ENCODE measurements at places on chromosomes 13 and 19.

- no peak for DNase-seq
Observed at GRCh38 chr19:45911291-45911690, 3.3 kb downstream of the NANOS2 start.

- no peak for DNase-seq
Observed at GRCh38 chr13:75305059-75305458, 176.9 kb downstream of the TBC1D4 start.

GRCh38 chr19:10762656-10763055 lies 44.8 kb downstream of the DNM2 start:
- no peak for DNase-seq

DNA sequence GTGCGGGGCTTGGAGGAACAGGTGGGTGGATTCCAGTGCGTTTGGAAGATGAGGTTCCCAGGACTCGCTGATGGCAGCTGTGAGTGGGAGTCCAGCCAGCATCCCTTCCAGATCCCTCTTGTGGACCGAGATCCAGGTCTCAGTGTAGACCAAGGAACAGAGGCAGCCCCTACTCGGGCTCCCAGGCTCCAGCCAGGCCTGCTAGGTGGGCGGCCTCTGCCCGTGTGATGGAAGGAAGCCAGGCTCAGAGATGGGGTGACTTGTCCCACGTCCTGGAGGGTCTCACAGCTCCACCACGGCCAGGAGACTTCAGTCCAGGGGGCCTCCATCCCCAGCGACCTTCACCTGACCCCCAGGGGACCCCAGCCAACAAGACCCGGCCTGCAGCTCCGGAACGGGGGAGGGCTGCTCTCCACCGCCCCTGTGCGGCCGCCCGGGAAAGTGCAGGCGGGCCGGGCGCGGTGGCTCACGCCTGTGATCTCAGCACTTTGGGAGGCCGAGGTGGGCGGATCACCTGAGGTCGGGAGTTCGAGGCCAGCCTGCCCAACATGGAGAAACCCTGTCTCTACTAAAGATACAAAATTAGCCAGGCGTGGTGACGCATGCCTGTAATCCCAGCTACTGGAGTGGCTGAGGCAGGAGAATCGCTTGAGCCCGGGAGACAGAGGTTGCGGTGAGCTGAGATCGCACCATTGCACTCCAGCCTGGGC lies 729 bp upstream of the MADCAM1 start:
- no peak for DNase-seq

- peak; percentile 47 for DNase-seq
Observed at GRCh38 chr19:751501-752341, 809 bp downstream of the MISP start.

DNA sequence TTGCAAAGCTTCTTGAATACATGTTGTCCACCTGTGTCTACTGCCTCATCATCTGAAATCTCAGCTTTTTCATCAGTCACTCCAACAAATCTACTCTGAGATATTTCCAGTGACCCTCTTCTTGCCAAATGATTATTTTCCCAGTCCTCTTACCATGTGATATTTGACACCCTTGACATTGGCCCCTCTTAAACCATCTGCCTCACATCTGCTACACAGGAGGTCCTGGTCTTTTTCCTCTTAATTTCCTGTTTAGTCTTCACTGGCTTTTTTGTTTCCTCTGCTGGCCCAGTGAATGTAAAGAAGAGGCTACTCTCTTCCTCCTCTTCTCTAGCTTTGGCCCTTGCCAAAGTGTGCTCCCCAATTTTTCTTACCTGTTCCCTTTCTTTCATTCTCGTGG lies 218.7 kb downstream of the DNAJC15 start:
- DNase-seq, result no peak

GRCh38 chr19:15225760-15226159 lies 6.5 kb downstream of the EPHX3 start:
- DNase-seq, result no peak

GRCh38 chr13:100068133-100068931 lies 20.6 kb upstream of the PCCA start:
- DNase-seq, result no peak

DNA sequence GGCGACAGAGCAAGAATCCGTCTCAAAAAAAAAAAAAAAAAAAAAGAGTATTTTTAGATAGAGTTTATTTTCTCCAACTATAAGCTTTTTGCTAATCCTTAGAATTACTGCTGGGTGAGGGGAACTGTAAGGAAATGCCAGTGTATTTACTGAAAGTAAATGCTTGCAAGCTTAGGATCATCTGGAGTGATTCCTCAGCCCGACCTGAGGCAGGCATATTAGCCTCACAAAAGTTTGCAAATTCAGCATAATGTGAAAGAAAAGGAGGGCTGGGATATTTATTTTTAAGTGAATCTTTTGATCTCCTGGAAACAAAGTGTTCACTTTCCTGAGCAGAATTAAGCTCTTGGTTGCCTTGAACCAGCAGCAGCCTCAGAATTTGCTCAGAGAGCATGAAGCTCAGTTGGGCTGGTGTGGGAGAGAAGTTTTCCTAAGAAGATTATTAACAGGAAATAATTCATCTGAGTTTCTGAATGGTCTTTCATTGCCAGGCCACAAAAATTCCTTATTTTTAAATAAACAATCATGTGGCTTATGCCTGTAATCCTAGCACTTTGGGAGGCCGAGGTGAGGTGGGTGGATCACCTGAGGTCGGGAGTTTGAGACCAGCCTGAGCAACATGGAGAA lies 24.7 kb upstream of the SPATA13 start:
- DNase-seq, result no peak

DNA sequence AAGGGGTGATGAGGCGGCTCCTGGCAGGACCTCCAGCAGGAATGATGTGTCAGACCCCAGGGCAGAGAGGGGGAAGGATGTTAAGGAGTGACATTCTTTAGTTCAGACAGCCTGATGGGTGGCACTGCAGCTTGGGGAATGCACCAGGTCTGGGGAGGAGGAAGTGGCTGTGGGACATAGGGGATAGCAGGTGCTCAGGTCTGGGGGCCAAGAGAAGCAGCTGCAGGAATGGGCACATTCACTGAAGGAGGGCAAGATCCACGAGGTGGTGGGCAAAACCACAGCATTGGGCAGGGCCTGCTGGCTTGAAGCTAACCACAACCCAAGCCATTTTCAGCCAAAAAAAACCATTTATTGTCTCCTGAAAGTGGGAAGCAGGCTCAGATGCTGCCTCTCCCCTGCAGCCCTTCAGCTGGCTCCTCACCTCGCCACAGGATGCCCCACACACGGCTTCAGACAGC lies 26.5 kb downstream of the COMP start:
- no peak for DNase-seq

DNA sequence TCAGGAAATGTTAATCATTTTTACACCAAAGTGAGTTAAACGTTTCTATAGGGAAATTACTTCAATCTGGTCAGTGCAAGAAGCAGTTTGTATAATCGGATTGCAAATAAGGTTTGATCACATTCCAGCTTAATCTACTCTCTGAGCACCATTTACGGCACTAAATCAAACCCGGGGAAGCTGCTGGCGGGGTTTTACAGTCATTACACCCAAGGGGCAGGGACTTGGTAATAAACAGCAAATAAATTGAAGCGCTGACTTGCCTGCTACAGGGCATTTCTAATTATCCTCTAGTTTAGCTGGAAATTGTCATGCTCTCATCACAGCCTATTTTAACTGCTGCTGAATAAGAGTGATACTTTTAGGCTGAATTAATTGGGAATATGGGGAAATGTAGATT lies 152.1 kb upstream of the SOX21 start:
- DNase-seq, result no peak

GRCh38 chr19:19109601-19110000 lies 28.7 kb downstream of the TMEM161A start:
- no peak for DNase-seq

DNA sequence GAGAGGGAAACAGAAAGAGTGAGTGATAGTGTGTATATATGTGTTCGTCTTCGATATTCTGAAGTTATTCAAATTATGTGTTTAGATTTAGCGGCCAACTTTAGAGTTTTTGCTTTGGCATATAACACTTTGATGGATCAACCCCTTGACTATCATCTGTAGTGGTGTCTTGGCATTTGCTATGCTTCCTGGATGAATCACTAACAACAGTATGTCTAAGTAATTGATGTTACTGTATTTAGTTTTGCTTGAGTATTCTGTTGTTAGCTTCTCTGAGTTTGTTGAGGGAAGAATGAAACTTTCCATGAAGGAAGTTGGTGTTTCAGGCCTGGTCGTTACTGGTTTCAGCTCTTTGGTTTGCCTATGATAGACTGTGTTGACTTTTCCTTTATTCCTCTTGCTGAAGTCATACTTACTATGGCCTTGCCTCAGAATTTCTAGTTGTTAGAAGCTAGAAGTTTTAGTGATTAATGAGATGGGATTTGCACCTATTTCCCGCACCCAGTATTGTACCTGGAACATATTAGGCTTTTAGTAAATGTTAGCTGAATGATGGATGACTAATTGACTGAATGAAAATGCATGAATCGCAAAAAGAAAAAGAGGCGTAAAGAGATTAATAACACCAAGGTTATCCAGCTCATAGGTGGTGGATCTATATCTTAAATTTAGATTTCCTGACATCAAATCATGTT lies 20.7 kb downstream of the NDFIP2 start:
- DNase-seq, result no peak

DNA sequence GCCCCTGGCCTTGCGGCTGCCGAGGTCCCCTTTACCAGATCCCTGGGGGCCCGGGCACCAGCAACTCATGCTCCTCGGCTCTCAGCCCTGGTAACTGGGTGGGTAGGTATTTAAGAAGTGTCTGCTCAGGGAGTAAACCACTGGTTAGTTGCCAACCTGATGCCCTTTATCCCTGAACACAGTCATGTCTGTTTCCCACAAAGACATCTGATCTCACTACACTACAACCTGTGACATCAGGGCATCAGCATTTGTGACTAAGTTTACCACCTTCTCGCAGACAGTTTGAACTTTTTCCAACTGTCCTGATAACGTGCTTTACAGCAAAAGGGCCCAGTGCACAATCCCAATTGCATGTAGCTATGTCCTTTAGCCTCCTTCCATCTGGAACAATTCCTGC lies 22.0 kb downstream of the GGACT start:
- DNase-seq, result no peak

- DNase-seq, result no peak
Observed at GRCh38 chr19:3367628-3368440, 1.5 kb downstream of the NFIC start.

DNA sequence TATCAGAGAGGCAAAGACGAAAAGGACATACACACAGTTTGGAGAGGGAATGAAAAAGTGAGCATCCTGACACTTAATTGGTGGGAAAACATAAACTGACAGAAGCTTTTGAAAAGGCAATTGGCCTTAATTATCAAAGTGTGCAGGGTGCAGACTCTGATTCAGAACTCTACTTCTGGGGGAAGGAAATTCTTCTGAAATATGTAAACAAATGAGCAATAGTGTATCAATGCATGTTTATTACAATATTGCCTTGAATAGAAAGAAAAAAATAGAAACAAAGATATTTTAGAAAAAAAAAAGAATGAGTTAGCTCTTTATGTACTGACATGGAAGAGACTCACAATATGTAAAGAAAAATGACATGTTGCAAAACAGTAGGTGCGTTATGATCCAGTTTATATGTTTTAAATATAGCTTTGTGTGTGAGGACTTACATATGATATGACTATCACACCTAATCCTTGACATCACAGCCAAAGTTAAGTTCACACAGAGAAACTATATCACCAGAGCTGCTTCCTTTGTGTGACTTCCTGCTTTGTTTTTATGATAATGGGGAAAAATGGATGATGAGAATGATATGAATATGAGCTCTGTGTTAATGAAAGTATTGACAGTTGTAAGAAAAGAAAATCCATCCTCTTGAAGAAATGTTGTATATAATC lies 182.4 kb downstream of the KCTD12 start:
- no peak for DNase-seq

GRCh38 chr19:35330475-35330874 lies 1.5 kb downstream of the CD22 start:
- DNase-seq, result no peak

DNA sequence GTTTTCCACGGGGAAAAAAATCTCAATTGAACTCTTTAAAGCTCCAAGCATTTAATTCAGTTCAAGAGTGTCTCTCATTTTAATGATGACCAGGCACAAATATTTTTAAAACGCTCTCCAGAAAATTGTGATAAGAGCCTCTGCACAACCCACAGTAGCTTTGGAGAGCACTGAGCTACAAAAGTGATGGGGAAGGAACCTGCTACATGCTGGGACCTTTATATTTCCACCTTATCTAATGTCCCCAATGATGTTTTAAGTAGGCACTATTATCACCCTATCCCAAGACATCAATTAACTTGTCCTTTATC lies 14.1 kb upstream of the CEACAM6 start:
- no peak for DNase-seq

GRCh38 chr13:114027826-114028225 lies 54.0 kb upstream of the C13orf46 start:
- no peak for DNase-seq

DNA sequence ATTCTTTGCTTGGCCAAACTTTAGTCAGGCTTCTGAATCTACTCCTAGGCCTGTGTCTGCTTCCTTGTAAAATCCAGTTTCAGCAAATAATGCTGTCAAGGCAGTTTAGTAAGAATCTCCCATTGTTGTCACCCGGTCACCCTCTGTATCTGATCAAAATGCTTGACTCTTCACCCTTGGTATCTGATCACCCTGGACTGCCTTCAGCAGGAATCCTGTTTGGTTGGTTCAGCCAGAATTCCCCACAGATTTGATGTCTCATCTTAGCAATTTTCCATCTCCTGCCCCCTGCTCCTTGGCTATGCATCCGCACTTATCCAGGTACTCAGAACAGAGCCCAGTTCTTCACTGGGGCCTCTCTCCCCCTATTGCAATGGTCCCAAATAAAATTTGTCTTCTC lies 172.4 kb upstream of the UBL3 start:
- DNase-seq, result no peak

DNA sequence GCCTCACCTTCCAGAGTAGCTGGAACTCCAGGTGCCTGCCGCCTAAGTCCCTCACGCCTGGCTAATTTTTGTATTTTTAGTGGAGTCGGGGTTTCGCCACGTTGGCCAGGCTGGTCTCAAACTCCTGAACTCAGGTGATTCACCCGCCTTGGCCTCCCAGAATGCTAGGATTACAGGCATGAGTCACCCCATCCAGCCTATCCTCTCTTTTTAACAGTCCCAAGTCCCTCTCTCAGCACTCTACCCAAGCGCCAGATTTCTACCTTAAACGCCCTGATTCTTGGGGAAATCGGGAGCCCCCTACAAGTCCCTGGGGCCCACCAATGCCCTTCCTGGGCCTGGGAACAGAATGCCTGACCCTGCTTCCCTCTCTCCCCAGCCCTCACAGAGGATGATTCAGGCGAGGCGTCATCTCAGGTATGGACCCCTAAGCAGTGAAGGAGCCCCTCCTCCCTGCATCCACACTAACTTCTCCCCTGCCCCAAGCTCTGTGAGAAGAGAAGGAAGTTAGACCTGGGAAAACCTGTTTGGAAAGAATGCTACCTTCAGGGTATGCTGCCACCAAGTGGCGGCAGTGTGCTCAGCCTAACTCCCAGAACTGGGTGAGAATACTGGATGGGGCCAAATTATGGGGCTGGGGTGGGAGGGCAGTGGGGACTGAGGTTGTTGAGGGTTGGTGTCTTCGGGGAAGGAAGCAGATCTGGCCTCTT lies 20.8 kb upstream of the EBI3 start:
- no peak for DNase-seq

GRCh38 chr13:51827254-51827653 lies 17.7 kb downstream of the TMEM272 start:
- DNase-seq, result no peak
